ENCODE measurements at places on chromosomes 11 and 22.
A peak's percentile ranks its signal among the peaks of the same experiment; 100 is the strongest.

DNA sequence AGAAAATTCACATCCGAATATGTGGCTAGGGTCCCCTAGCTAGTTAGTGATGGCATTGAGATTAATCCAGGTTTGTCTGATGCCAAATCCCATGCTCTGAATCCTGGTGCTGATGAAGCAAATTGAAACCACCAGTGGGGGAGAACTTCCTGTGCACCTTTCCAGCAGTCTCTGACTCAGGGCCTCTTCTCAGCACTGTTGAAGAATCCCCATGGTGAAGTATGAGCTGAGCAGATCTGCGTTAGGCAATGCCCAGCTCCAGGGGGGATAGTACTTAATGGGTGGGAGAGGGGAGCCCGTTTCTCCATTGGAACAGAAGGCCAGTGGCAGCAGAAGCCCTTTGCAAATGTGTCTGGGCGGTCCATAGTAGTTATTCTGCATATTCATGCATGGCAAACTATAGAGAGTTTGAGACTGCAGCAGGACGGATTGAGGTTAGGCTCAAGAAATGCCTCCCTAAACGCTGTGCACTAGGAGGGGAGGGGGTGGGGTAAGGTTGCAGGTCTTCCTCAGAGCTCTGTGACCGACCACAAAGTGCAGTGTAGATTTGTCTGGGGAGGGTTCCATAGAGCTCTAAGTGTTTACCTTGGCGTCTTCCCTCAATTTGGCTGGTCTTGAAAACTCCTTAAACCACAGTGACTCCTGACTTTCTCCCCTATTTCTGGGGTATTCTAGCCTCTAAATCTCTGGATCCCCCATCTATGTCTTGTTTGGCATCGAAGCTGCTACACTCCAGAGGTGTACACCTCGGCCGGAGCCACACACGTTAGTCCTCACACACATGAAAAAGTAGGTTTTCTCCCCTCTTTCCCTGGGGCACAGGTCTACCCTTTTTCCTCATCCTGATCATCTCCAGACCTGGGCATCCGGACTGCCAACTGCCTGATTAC is 4.8 kb downstream of the POU2F3 start:
- DNase-seq, result no peak

GRCh38 chr11:14764579-14765527 is 121.2 kb downstream of the PDE3B start:
- no peak for DNase-seq

DNA sequence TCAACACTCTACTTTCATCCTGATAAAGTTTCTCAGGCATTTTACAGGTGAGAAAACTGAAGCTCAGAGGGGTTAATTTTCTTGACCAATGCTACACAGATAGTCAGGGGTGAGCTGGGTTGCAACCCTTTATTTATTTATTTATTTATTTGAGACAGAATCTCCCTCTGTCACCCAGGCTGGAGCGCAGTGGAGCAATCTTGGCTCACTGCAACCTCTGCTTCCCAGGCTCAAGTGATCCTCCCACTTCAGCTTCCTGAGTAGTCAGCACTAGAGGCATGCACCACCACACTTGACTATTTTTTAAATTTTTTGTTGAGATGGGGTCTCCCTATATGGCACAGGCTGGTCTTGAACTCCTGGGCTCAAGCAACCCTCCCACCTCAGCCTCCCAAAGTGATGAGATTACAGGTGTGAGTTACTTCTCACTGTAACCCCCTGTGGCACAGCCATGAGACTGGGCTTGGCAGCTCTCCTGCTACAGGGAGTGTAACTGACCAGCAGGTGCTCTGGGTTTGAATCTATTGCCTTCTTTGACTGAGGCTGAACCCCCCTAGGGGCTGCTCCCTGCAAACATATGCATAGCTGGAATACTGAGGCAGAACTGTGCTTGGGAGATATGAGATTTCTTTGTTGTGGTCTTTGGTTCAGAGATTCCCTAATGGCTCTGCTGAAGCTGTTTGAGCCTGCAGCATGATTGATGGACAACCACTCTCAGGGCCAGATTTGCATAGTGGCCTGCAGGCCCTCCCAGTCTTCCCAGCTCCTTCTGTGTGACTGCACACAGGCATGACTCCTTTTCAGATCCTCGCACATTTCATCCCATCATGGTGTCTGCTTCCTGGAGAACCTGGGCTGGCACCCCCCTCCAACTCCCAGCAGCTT is 6.1 kb downstream of the C11orf96 start:
- DNase-seq, result no peak

DNA sequence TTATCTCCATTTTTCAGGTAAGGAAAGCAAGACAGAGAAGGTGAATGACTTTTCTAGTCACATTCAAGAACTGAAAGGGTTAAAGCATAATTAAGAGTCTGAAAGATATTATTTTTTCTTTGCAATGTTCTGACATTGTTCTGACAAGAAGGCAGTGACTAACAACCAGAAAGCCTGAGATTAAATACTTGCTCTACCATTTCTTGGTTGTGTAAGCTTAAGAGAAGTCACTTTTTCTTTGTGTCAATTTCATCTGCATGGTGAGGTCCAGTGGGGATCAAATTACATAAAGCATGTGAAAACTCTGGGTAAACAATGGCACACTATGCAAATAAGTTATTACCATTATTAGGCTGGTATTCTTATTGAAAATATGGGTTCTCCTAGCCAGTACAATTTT is 73.7 kb downstream of the PHF21A start:
- no peak for DNase-seq

GRCh38 chr11:47905358-47906059 is 57.4 kb upstream of the NUP160 start:
- peak; percentile 88 for DNase-seq

- DNase-seq, result no peak
These were observed 22.4 kb upstream of the SLC29A2 start for GRCh38 chr11:66393954-66394353.

DNA sequence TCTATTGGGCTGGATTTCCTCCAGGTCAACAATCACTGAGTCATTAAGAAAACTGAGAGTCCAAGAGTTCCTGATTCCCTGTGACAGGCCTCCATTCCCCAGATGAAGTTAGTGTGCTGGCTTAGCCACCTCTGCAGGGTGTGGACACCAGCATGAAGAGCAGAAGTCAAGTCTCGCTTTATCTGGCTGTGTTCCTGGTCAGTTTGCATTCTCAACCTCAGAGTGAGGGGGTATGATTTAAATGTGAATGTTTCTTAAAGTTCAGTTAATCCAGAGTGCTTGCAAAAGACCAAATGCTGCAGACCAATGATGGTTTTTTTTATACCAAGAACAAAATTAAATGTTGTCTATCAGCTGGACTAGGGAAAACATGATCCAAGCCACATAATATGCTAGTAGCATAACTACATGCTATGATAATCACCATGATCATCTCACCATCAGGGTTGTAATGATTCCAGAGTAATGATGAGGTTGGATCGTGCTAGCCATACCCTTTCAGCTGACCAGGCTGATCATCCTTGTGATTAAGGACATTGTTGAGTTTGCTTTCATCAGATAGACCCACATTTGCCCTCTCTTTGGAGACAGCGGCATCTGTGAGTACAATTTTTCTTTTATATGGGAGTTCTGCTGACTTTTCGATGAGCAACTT is 145.8 kb upstream of the ARHGAP20 start:
- no peak for DNase-seq
